CD4-positive, CD25-positive, alpha-beta regulatory T cell (primary cell): ENCODE measurements at places on chromosomes 2 and 18. TPM values are rescaled to one million over a fixed set of nuclear protein-coding genes. Genes with fewer than 3 reads are reported as not detected.

EGR4 gene
- not detected for polyA plus RNA-seq

IL36B gene
- not detected for polyA plus RNA-seq

ST8SIA3 gene
- polyA plus RNA-seq: not detected

DNA sequence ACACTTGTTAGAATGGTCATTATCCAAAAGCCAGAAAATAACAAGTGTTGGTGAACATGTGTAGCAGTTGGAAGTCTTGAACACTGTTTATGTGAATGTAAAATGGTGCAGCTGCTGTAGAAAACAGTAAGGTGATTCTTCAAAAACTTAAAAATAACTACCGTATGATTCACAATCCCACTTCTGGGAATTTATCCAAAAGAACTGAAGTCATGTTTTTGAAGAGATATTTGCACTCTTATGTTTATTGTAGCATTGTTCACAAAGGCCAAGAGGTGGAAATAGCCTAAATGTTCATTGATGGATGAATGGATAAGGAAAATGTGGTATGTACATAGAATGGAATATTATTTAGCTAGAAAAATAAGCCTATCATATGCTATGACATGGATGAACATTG is 6.3 kb upstream of the SPP2 start:
- DNase-seq: no peak

DNA sequence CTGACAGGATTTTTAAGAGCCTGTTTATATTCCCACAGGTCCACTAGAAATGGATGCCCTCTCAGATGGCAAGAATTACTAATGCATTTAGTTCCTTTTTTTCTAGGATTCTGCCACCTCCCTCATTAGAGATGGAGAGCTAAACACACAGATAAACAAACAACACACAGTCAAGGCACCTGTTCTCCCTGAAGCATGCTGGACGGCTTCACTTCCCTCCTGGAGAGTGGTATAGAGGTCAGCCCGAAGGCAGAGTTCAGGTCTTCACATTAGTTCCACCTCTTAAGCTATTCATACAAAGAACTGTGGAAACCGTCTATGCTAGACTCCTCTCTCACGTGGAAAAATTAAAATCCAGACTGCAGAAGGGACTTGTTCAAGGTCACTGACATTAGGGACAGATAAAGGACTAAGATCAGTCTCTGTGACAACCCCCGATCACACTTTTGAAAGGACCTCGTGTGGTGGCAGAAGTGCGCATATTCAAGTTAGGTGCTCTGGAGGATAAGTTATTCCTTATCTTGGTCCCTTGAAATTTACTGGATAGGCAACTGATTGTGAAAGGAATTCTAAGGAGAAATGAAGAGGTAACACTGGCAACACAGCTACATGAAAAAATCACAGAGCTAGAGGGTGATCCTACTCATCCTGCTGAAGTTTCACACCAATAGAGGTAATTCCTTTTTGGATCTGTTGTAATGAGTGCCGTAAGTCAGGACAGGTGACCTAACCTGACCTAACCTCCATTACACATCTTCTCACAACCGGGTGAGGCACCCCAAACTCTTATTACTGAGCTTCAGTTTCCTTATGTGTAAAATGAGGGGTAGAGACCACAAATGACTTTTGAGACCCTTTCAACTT is 75.1 kb downstream of the SPRED2 start:
- no peak for DNase-seq

GRCh38 chr2:196640031-196640548 is 575 bp downstream of the CCDC150 start:
- DNase-seq: no peak

GRCh38 chr2:121049950-121050585 is 234.9 kb downstream of the TFCP2L1 start:
- no peak for DNase-seq

DNA sequence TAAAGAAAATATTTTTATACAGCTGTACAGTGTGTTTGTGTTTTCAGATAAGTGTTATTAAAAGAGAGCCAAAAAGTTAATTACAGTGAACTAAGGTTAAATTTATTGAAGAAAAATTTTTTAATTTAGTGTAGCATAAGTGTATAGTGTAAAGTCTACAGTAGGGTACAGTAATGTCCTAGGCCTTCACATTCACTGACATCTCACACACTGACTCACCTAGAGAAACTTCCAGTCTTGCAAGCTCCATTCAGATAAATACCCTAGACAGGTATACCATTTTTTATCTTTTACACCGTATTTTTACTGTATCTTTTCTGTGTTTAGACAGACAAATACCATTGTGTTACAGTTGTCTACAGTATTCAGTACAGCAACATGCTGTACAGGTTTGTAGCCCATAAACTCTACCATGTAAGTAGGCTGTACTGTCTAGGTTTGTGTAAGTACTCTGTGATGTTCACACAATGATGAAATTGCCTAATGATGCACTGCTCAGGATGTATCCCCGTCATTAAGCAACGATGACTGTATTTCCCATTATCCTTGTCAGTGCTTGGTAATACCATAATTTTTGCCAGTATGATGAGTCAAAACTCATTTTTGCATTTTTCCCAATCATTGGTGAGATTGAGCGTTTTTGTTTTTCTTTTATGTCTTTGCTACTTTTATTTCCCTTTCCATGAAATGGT is 48.2 kb upstream of the B3GNT2 start:
- no peak for DNase-seq

- DNase-seq: no peak
Observed at GRCh38 chr2:233799716-233800115, 21.6 kb downstream of the MROH2A start.

DNA sequence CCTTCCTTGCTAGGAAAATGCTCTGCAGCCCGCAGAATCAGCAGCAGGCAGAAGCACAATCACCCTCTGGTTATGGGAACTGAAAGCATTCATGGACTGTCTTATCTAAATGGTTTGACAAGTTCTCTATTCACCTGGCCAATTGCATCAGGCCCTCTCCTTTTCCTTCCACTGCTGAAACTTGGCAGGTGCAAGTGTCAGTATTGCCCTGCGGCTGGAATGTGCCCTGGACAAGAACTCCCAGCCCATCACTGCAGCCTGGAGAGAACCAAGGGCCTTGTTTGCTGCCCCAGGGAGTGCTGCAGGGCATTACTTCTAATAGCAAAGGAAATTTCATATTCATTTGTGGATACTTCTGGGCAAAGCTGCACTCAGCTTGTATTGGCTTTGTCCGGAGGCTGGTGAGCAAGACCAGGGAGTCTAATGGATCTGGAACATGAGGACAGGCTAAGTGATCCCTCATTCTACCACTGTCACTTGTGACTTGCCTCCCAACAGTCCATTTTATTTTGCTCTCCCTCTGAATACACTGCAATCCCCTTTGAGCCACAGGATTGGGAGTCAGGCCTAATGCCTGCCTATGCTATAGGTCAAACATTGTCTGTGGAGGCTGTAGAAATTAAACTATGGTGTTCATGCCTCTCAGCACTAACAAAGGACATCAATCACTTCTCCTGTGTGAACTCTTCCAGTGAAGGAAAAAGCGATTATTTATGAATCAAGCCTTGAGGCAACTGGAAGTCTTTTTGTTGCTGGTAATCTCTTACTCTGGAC is 116.9 kb downstream of the LYPD6B start:
- no peak for DNase-seq

- no peak for DNase-seq
Observed at GRCh38 chr2:4214444-4215205, 511.2 kb downstream of the DCDC2C start.
